ENCODE measurements at places on chromosomes 11 and 22. TPM values are rescaled to one million over a fixed set of nuclear protein-coding genes. Genes with fewer than 3 reads are reported as not detected.

- no peaks in the 10 kb centered on the region for H3K27me3 ChIP-seq
- no peak overlapping the region for H3K27ac ChIP-seq
- DNase-seq: no peak
- H3K4me3 ChIP-seq: no peak overlapping the region
- H3K36me3 ChIP-seq: no peaks in the 10 kb centered on the region
- no peaks in the 10 kb centered on the region for H3K4me1 ChIP-seq
Measured at GRCh38 chr22:22682807-22683667, 38.6 kb downstream of the GGTLC2 start.

- no peaks in the 10 kb centered on the region for H3K36me3 ChIP-seq
- no peak for DNase-seq
- H3K27ac ChIP-seq: no peak overlapping the region
- peaks cover 18% of the 10 kb centered on the region for H3K4me1 ChIP-seq
Measured at GRCh38 chr22:44213489-44214043, 32.8 kb downstream of the PARVG start.

The MPZL2 gene
- 58.0 TPM for total RNA-seq

DNA sequence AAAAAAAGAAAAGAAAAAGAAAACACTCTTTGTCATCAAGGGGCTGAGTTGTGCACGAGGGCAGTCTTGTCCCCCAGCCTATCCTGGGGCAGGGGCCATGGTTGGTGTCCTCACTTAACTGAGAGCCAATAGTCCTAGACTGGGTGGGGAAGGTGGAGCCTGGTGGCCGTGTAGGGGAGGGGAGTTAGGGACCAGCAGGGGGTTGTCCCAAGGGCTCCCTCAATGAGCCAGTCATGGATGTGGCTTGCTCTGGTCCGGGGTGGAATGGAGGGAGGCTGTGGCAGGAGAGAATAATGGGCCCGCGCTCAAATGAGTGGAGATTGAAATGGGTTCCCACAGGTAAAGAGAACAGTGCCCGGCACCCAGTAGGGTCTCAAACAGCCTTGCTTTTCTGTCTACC lies 46.2 kb downstream of the CACNA1I start:
- no peak overlapping the region for H3K27ac ChIP-seq
- H3K27me3 ChIP-seq: peaks cover 25% of the 10 kb centered on the region

DNA sequence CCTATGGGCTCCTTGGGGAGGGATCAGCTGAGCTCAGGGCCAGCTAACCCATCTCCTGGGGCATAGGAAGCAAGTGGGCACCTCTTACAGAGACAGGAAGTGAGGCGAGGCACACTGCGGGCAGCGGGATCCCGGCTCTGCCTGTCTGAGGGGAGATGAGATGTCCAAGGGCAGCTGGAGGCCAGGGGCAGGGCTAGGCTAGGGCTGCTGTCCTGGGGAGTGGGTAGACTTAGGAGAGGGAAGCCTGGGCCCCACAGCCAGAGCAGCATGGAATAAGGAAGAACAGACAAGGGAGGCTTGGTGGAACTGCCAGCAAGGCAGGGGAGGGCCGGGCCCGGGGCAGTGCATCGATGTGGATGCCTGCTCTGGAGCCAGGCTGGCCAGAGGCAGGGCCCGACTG lies 76.3 kb downstream of the MORC2 start:
- no peak overlapping the region for H3K27ac ChIP-seq
- no peak overlapping the region for H3K4me3 ChIP-seq
- no peaks in the 10 kb centered on the region for H3K27me3 ChIP-seq
- no peaks in the 10 kb centered on the region for H3K4me1 ChIP-seq
- DNase-seq: peak; percentile 0

- H3K4me3 ChIP-seq: no peak overlapping the region
- H3K27ac ChIP-seq: no peak overlapping the region
- peaks cover 17% of the 10 kb centered on the region for H3K4me1 ChIP-seq
- H3K36me3 ChIP-seq: no peaks in the 10 kb centered on the region
- H3K27me3 ChIP-seq: no peaks in the 10 kb centered on the region
Measured at GRCh38 chr11:75383246-75383645, 16.1 kb upstream of the RPS3 start.
